ENCODE measurements at places on chromosomes 2 and 18. TPM values are rescaled to one million over a fixed set of nuclear protein-coding genes. Genes with fewer than 3 reads are reported as not detected.

Gene TUBA4A
- 10.5 TPM for polyA plus RNA-seq

Gene BOK
- polyA plus RNA-seq, result 39.7 TPM

Gene ZNF385B
- polyA plus RNA-seq, result 1.5 TPM

DNA sequence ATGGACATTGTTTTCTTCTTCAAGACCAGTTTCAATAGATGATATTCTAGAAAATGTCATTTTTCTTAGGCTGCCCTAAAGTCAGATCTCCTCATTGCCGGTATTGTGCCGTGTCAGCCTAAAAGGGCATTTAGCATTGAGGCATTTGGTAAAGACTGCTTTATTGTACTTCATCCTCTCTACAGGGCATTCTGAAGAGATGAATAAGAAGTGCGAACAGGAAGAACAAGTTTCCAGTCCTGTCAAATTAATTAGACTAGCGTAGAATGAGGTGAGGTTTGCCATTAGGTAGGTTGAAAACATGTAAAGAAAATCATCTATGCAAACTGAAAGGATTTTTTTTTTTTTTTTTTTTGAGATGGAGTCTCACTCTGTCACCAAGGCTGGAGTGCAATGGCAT lies 60.6 kb downstream of the ETAA1 start:
- no peak for DNase-seq

DNA sequence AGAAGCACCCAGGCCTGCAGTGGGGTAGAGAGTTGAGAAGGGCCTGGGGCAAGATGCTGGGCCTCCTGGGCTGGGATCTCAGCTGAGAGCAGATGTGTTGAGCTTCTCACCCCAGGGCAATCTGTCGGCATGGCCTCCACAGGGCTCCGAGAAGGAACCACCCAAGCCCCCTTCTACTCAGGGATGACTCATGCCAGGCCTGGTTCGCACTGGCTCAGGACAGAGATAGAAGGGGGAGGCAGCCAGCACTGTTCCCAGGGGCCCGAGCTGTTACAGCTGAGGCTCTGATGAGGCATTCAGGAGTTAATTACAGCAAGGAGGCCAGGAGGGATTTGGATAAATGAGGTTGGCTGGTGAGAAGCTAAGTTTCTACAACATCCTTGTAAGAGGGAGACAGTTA lies 62.5 kb downstream of the CENPO start:
- peak; percentile 67 for DNase-seq
